ENCODE measurements at places on chromosomes 3 and 15. TPM values are rescaled to one million over a fixed set of nuclear protein-coding genes. Genes with fewer than 3 reads are reported as not detected.

- DNase-seq = peak; percentile 57
- no peaks in the 10 kb centered on the region for H3K36me3 ChIP-seq
- no peak overlapping the region for H3K27ac ChIP-seq
- H3K4me1 ChIP-seq = peaks cover 10% of the 10 kb centered on the region
- H3K27me3 ChIP-seq = no peaks in the 10 kb centered on the region
Observed at GRCh38 chr15:80455668-80456442, 51.7 kb downstream of the ARNT2 start.

GRCh38 chr15:61701455-61701854, 358.8 kb downstream of the VPS13C start:
- no peaks in the 10 kb centered on the region for H3K27me3 ChIP-seq
- H3K4me3 ChIP-seq = no peak overlapping the region
- no peak overlapping the region for H3K27ac ChIP-seq
- no peak for DNase-seq
- no peaks in the 10 kb centered on the region for H3K36me3 ChIP-seq

DNA sequence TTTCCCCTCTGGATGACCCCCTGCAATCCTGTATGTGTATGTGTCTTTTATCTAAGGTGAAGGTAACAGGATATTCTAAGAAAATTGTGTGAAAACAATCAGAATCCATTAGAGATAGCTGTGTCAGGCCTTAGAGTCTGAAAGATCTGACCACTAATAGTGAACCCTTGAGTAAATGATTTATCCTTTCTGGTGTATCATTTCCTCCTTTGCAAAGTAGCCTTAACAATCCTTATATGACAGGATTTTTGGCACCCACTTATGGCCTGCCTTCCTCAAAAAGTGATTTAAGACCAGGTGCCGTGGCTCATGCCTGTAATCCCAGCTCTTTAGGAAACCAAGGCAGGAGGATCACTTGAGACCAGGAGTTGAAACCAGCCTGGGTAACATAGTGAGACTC, 110.2 kb downstream of the RBPMS2 start:
- H3K4me3 ChIP-seq = no peak overlapping the region
- DNase-seq = no peak

C3orf52 gene
- total RNA-seq = 0.48 TPM

MSL2 gene
- 47.9 TPM for total RNA-seq

CPNE9 gene
- total RNA-seq = not detected

ZSCAN29 gene
- total RNA-seq = 24.1 TPM

FBXO40 gene
- 0.32 TPM for total RNA-seq

RABL3 gene
- 23.4 TPM for total RNA-seq

GLCE gene
- 20.4 TPM for total RNA-seq

TEX55 gene
- total RNA-seq = not detected

All from ovary (tissue), 10 donors.